Dorsolateral prefrontal cortex (tissue), 122 donors: ENCODE measurements at places on chromosomes 12 and 14.

DNA sequence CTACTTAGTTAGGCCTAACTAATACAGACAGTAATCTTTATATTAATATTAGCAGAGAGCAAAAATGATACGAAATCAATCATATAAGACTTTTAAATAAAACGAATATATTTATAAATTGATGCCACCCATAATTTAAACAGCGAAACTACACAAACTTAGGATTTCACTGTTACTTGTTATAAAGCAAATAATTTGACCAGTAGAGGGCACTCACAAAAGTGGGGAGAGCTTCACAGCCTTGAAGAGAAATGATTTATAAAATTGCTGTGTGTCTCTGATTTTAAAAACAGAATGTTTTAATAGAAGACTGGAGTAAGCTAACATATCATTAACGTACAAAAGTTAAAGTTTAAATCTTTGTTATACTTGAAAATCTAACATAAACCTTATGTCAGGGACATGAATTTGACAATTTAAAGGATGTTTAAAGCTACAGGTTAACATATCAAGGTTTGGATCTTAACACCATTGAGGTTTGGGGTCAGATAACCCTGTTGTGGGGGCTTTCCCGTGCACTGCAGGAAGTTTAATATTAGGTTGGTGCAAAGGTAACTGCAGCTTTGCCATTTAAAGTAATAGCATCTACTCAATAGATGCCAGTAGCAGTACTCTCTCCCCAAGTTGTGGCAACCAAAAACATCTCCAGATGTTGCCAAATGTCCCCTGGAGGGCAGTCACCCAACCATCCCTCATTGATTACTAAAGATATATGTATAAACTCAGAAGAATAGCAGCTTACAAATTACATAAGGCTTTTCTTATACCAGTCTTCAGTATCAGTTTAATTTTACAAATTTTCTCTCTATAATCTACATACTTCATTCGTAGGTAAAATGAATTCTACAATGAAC, 9.3 kb downstream of the KRAS start:
- no peak for DNase-seq

DNA sequence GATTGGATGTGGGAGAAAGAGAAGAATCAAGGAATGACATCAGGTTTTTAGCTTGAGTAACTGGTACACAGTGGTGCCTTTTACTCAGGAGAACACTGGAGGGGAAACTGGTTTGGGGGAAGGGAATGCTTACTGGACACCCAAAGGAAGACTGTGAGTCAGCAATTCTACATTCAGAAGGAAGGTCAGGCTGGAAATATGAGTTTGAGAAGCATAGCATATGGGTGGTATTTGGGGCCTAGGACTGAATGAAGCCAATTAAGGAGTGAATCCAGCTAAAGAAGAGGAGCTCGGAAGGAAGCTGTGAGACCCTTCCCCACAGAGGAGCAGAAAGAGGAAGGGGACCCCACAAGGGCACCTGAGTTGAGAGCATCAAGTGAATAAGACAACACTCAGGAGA, 35.4 kb downstream of the DMAC2L start:
- no peak for DNase-seq

DNA sequence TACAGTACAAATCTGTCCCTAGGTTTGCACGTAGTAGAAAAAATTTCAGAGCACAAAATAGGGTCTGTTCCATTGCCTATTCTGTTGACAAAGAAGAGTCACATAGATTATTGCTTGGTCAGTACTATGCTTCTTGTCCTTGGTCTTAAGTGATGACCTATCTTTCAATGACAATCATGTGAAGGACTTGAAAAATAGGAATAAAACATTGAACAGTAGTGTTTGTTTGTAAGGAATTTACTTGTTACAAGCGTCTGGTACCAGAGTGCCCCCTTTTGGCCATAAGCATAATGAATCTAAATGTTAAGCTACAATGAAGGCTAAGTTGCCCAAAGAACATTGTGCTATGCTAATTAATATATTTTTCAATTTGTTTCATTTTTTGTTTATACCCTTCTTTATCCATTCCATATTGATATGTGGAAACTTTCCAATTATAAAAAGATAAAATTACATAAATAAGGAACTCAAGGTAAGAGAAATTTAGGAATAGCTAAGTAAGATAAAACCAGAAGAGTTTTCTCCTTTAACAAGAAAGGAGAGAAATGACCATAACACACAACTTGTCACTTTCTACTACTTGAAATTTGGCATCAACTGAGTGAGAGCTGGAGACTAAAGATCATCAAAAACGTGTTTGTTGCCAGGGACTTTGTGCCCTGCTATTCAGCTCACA, 204.7 kb downstream of the EPS8 start:
- no peak for DNase-seq

DNA sequence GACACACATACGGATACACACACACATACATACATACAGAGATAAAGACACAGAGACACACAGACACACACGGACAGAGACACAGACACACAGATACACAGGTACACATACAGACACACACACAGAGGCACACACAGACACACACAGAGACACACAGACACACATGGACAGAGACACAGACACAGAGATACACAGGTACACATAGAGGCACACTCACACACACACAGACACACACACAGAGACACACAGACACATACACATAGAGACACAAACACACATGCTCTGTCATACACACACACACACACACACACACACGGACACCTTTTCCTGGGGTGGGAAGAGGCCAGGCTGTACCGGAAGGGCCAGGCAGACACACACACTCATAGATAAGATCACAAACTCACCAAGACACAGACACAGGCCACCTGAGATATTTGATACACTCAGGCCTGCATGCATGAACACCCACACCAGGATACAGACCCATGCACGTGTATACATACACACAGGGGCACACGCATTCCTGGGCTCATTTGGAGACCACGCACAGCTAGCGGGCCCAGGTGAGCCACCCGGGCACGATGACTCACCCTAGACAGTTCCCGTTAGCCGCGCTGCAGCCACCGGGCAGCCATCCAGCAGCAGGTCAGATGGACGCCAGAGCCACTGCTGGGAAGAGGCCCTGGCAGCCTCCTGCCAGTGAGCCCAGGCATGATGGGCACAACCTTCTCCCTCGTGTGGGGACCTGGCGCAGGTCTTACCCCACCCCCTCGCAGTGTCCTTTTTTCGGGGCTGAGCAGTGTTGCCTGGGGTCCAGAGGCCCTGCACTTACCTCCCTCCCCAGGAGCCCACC, 1.8 kb upstream of the AHNAK2 start:
- DNase-seq, result no peak

DNA sequence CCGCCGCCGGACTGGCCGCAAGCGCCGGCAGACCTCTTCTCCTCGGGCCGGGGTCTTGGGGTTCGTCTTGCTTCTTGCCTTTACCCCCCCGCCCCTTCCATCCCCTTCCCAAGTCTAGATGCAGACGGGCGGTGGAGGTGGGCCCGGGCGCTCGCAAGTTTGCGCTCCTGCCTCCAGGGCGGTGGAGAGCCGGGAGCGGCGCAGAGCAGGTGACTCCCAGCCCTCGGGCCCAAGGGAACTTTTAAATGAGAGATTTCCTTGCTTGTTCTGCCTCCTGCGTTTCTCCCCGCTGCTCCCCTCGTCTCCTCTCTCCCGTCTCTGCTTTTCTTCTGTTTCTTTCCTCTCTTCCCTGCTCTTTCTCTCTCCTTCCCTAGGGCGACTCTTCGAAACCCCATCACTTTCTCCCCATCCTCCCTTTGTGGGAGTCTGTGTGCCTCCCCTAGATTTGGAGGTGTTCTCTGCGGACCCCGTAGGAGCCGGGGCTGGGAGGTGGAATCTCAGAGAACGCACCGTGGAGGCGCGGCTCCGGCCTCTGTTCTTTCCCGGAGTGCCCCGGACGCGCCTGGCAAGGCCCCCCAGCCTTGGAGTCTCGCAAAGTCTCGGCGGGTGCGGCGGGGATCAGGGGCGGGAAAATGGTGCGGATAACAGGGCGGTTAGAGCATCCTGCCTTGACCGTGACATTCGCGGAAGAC, 114.7 kb upstream of the MYL2 start:
- DNase-seq, result no peak

- no peak for DNase-seq
Observed at GRCh38 chr12:83039413-83039812, 352.7 kb downstream of the TMTC2 start.

DNA sequence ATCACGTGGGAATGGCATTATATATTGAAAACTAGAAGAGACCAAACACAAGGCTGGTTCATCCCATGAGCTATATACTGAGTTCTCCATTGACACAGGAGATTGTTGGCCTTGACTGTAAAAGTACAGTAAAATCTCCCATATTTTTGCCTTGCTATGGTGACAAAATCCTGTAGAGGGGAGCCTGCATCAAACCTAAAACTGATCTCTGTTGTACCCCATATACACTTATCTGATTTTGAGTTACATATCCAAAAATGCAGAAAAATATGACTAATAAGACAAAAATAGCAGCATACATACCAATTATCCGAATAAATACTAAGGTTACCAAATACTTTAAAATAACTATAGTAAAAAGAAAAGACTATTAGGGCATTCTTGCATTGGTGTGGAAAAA, 60.4 kb downstream of the TMTC3 start:
- no peak for DNase-seq
